ENCODE measurements at places on chromosomes 12 and 14.
A peak's percentile ranks its signal among the peaks of the same experiment; 100 is the strongest.

- peak; percentile 49 for DNase-seq
These were observed 32.8 kb downstream of the ARID4A start for GRCh38 chr14:58331111-58331510.

GRCh38 chr12:20044351-20044750 is 324.0 kb upstream of the PDE3A start:
- no peak for DNase-seq

GRCh38 chr12:13148485-13148847 is 45.0 kb upstream of the GSG1 start:
- DNase-seq: no peak

DNA sequence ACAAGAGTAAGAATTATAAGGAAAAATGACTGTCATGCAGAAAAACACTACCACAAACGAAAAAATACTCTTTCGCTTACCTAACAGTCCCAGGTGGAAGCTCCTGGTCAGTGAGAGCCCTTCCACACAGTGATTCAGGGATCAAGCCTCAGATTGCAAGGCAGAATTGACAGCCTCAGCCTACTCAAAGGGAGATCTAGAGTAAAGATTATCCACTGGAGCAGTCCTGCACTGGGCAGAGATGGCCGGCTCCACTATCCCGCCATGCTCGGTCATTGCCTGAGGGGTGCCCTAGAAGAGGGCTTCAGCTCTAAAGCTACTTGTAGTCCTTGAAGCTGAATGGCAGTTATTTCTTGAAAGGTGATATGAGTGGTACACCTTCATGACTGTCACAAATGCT is 174.7 kb downstream of the TTC8 start:
- DNase-seq: no peak

GRCh38 chr12:110931315-110931728 is 10.9 kb upstream of the MYL2 start:
- DNase-seq: no peak

- no peak for DNase-seq
These were observed 20.6 kb upstream of the RGS6 start for GRCh38 chr14:71911669-71912068.

DNA sequence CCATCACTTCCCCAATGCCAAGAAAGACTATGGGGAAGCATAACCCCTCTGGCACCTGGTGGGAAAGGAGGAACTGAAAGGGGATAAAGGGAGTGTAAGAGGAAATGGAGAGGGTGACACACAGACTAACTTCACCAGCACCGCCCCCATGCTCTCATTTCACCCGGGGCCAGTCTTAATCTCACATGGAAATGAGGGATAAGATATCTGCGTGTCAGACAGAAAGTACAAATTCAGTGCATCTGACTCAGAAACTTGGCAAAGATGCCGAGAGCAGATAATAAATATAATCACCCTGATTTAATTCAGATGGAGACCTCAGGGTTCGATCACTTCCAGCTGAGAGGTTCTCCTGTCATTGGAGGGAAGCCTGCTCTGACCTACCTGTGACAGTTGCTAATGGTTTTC is 191.6 kb downstream of the DUSP6 start:
- no peak for DNase-seq

DNA sequence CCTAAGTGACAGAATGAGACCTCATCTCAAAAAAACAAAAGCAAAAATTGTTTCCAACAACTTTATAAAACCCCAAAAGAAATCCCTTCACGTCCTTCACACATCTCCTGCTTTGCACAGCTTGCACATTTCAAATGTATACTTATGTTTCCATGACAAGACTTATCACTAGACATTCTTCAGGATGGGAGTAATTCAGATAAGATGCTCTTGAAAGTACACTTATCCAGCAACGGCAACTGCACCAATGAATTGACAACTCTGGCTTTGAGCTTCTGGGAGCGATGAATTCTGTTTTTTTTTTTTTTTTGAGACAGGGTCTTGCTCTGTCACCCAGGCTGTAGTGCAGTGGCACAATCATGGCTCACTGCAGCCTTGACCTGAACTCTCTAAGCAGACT is 30.8 kb upstream of the AKAP5 start:
- no peak for DNase-seq

GRCh38 chr14:66140213-66140918 is 345.8 kb upstream of the CCDC196 start:
- DNase-seq: no peak

DNA sequence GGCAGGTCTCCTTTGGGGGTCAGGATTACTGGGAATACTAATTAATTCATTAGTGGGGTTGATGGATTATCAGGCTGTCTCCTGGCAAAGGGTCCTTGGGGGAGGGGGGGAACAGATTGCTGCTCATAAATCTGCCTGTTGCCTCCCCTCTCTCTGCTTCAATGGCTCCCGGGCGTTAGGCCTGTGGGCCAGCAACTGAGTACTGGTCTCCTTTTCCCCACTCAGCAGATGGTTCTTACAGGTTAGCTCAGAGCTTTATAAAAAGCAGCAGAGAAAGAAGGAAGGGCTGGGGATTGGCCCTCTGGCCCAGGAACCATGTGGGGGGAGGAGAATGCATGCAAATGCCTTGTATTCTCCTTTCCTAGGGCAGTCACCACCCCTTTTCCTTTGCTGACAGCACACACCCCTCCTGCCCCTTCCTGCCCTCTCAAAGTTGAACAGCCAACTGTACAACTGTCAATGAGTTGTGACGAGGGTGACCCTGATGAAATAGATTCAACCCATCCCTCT is 2.3 kb upstream of the NEUROD4 start:
- DNase-seq: no peak

DNA sequence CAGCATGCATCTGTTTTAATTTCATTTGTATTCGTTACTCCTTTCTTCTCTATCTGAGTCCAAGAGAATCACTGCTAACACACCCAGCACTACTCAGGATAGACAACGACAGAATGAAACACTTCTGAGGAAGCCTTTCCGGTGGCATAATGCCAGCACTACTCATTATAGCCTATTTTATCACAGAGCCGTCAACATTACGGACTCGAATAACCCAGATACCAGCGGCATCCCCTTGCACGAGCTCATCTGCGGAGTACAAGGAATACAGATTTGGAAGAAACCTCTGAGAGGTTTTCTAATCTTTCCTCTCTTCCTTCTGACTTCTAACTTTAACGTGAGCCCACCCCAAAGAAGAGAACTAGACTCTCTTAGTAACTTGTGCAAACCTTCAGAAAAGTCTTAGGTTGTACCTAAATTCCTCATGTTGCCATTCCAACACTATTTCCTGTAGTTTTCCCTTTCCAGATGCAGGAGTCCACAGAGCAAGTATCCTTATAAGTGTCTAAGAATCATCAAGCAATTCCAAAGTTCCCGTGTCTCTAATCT is 248.1 kb downstream of the APAF1 start:
- DNase-seq: no peak

GRCh38 chr12:132186857-132187620 is 42.8 kb downstream of the NOC4L start:
- DNase-seq: no peak

- no peak for DNase-seq
These were observed 40.5 kb downstream of the FBRSL1 start for GRCh38 chr12:132530447-132530846.

DNA sequence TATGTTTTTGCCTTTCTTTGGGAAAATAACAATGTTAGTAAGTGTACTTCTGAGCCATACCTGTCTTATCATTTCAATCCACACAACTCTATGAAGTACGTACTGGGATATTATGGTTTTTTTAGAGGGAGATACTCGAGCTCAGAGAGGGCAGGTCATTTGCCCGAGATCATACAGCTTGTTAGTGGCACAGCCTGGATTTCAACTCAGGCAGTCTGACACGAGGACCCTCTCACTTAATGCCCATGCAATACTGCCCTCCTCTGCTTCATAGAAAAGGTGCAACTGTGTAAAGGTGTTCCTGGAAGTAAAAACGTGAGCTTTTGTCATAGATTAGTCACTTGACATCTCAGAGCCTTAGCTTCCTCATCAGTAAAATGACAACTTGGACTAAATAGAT is 128.0 kb downstream of the NDUFA12 start:
- no peak for DNase-seq

DNA sequence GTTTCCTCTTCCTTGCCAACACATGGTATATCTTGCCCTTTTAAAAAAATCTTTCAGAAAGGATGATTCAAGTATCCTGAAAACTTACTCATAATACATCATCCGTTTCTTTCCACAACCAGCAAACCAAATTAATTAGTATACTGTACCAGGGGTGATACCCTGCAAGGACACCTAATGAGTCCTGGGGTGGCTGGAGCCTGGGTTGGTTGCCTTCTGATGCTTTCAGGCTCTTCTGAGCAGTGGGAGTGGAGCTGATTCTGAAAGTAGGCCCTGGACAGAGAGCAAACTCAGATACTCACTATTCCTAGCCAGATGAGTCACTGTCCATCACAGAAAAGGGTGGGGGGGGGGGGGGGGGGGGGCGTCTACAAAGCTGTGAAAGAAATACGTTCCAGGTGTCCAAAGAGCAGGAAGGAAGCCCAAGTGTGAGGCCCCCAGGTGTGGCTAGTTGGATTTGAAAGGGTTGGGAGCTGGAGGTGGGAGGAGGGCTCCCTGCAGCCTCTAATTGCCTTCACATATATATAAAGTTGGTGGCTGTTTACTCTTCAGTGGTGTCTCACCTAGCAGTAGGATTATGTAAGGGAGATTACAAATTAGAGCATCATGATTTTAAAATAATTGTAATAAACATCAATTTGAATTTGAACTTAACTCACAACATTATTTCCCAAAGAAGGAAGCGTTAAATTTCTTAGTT is 36.5 kb downstream of the FBXO33 start:
- DNase-seq: no peak

DNA sequence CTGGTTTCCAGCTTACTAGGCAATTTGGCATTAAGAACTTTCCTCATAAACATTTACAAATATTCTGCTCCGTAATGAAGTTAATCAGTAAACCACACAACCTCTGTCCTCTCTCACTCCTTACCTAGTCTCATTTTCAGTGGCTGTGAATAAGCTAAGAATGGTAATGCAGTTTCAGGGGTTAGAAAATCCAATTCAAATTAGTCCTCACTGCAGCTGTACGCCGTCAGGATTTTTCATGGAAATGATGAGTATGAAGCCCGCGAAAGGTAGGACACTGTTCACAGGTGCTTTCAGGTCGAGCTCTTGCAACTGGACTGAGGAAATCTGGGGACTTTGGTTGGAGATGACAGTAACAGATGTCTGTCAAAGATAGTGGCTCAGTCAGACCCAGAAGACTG is 29.6 kb downstream of the NR1H4 start:
- no peak for DNase-seq

DNA sequence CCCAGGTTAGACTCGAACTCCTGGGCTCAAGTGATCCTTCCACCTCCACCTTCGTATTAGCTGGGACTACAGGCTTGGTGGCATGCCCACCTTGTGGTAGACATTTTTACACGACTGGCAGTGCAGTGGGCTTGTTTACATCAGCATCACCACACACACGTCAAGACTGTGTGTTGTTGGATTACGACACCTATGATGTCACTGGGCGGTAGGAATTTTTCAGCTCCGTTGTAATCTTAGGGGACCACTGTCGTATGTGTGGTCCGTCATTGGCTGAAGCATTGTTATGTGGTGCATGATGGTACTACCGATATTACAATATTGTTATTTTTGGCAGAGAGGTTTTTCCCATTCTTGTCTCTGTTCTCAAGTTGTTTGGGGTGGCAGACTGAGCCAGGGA is 50.7 kb downstream of the TSPAN9 start:
- DNase-seq: no peak

DNA sequence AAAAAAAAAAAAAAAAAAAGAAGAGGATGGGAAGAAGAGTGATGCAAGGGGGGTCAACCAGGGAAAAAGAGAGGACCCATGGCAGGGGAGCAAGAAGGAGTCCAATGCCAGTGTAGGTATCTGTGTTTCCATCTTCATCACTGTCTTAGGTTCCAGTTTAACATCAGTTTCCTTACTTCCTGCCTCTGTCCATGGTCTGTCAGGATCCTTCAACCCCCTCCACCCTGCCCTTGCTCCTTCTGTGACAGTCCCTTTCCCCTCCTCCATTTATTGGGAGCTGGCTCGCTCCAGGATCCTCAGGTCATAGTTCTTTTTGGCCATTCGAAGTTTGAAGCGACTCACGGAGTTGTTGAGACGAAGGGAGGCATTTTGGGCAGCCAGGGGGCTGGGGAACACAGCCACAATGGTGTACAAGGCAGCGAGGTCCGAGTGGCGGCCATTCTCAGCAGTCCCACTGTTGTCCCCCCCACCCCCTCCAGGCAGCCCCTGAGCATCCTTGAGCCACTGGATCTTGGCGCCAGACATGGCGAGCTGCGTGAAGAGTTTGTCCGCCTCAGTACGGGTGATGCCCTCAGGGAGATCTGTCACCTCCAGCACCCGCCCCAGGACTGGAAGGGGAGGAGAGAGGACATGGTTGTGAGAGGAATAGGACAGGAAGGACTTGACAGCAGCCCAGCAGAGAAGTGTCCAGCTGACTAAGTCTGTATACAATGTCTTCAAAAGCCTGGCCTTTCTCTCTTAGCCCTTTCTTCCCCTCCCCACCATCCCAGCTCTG is 3.7 kb upstream of the STAC3 start:
- no peak for DNase-seq

- no peak for DNase-seq
These were observed 25.0 kb upstream of the HMGA2 start for GRCh38 chr12:65799331-65799730.

- DNase-seq: no peak
These were observed 8.5 kb downstream of the KLHL33 start for GRCh38 chr14:20427231-20428009.

GRCh38 chr12:4243091-4243490 is 30.5 kb upstream of the CCND2 start:
- no peak for DNase-seq
